C1 segment of cervical spinal cord (tissue), 14 donors: ENCODE measurements at places on chromosomes 7 and 10.

GRCh38 chr10:120583424-120584108, 126.5 kb downstream of the PLPP4 start:
- no peak for DNase-seq

GRCh38 chr10:83666762-83667161, 472.5 kb upstream of the GHITM start:
- no peak for DNase-seq

DNA sequence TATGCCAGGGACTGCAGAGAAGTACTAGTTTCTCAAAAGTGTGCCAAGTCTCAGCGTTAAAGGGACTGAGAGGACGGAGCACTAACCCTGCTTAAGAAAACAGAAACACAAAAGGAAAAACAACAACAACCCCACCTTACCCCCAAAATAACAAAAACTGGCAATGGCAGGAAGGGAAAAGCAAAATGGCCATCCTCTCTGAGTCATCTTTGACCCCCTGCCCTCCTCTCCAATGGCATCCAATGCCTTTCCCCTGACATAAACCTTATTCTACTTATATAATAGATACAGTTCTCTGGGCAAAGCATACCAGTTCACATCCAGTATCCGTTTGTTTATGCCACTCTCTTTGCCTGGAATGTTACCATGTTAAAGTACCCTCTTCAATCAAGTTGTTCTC, 1.6 kb downstream of the POLR1F start:
- no peak for DNase-seq

DNA sequence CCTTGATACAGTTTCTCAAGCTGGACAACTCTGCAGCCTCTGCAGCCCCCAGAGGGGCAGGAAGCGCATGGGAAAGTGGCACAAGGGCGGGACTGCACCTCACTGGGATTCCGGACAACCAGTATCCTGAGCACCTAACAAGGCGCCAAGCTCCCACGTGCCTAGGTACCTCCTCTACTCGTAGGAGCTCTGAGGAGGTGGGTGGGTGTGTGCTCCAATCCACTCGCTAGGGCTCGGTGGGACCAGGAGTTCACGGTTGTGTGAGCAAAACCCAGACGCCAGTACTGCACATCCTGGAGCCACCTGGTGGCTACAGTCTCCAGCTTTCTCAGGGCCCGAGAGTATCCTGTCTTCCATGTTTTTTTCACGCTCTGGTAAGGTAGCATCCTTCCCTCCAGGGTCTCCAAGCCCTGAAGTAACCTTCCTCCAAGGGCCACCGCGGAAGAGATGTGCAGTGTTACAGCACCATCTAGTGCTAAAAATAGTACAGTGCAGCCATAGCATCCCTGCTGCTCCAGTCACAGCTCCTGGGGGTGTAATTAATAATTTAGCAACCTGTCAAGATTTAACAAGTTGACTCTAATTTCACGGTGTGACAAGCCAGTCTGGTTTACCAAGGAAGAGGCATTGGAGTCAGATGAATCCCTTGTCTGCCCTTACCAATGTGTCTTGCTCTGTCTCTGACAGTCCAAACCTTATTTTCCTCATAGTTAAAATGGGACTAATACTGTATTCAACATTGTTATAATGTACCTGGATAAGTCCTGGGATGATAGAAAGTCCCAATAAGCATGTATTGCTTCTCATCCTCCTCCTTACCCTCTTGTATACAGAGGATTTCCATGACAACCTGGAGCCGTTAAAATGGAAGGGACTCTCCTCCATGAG, 70.4 kb downstream of the HERPUD2 start:
- DNase-seq: peak; percentile 10

DNA sequence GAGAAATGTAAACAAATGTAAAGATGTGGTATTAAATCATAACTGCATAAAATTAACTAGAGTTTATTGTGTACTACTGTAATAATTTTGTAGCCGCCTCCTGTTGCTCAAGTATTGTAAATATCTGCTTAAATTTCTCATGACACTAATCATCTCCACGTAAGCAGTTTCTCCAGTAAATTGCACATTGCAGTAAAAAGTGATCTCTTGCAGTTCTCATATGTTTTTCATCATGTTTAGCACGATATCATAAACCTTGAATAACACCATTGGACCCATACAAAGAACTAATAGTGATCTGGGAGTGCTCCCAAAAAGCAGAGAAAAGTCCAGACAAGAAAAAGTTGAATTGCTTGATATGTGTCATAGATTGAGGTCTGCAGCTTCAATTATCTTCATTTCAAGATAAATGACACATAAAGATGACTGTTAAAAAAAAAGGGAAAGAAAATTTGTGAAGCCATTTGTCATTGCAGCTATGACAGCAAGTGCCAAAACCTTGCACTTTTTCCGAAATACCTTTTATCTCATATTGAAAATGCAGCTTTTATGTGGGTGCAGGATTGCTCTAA, 15.3 kb downstream of the LIPA start:
- no peak for DNase-seq

DNA sequence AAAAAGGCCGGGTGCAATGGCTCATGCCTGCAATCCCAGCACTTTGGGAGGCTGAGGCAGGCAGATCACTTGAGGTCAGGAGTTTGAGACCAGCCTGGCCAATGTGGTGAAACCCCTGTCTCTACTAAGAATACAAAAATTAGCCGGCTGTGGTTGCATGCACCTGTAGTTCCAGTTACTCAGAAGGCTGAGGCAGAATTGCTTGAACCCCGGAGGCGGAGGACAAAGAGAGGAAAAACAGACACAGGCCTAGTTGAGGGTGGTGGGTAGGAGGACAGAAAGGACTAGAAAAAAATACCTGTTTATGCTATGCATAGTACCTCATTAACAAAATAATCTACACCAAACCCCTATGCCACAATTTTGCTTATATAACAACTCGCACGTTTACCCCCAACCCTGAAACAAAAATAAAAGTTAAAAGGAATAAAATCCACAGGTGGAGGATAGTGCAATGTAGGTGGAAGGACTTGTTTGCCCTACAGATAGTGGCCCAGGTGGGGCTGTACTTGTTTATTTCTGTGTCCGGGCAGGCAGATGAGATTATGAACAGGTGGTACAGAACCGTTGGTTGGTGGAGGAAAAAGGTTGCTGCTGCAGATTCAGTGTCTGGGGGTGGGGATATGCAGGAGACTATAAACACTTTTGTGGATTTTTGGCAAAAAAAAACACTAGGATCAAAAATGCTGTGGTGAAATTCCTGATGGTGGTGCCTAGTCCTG, 5.1 kb downstream of the ZNF680 start:
- DNase-seq: no peak

DNA sequence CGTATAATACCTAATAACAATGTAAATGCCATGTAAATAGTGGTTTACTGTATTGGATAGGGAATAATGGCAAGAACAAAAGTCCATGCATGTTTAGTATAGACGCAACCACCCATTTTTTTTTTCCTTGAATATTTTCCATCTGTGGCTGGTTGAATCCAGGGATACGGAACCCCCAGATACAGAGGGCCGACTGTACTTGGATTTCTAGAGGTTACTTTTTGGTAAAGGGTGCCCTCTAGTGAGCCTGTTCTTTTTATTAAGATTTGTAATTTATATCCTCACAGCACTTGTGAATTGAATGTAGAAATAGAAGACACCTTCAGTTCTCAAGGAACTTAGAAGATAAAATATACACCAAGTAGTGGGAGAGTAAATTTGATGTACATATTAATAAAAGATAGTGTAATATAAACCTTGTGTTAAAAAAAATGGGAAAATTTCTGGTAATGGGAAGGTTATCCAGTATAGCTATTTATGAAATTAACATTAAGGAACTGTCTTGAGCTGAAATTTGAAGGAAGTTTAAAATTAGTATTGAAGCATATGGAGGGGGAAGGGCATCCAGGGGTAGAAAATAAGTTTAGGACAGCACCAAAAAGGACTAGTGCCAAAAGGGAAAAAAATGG, 32.0 kb downstream of the EXOC6 start:
- DNase-seq: no peak

- DNase-seq: no peak
These were observed 180.2 kb downstream of the PRKCQ start for GRCh38 chr10:6399879-6400278.

GRCh38 chr10:12334186-12334530, 15.2 kb upstream of the CAMK1D start:
- no peak for DNase-seq
